Kidney epithelial cell (primary cell): ENCODE measurements at places on chromosomes 2 and 18.

DNA sequence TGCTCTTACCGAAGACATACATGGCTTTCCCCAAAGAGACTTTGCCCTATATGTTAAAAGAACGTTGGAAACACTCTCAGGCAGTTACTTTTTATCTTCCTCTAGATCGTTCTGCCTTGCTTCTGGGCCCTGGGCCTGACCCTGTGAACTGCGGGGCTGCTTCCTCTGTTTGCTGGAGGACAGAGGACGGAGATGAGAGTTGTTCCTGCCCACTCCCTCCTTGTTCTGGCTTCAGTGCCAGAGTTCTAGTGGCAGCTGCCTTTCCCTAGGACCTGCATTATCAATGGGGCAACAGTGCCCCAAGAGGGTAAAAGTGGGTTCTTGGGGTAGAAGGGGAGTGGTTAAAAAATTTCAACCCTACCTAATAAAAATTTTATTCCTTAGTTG, 6.5 kb upstream of the FN1 start:
- DNase-seq: no peak

DNA sequence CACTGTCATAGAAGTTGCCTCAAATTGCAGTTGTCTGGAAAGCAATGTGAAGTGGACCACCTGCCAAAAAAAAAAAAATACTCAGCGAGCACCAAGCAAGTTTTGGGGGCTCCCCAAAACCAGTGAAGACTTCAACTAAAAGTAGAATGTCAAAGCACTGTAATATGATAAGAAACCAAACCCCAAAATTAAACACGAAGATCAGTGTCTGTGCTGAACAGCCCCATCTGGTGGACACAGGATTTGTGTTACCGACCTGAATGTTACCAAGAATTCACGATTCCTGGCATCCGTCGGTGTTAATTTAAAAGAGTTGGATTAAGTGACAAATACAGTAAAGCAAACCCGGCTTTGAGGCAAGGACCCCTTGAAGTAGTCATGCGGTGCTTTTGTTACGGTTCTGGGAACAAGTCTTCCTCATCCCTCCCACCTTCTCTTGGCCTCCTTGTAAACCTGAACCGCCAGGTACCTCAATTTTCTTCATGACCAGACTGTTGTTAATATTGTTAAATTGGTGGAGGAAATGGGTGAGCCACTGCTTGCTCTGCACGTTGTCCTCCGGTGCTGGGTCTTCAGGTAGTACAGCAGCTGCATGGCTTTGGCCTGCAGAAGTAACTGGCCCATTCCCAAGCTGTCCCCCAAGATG, 31.3 kb upstream of the SSB start:
- no peak for DNase-seq

DNA sequence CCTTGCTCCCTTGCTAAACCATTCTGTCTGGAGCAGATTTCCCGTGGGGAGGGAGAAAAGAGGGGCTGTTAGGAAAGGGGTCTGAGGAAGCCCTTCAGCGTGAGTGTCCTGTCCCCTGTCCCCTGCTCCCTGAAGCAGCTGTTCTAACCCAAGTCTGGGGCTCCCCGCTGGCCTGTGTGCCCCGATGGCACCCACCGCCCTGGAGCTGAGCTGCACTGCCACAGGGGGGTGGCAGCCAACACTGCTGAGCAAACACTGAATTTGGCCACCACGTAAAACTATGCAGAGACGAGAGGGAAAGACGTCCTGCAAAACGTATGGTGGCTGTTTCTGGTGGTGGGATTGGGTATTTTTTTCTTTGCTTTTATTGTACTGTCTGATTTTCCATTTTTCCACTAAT, 17.9 kb downstream of the KCNG2 start:
- DNase-seq: no peak

DNA sequence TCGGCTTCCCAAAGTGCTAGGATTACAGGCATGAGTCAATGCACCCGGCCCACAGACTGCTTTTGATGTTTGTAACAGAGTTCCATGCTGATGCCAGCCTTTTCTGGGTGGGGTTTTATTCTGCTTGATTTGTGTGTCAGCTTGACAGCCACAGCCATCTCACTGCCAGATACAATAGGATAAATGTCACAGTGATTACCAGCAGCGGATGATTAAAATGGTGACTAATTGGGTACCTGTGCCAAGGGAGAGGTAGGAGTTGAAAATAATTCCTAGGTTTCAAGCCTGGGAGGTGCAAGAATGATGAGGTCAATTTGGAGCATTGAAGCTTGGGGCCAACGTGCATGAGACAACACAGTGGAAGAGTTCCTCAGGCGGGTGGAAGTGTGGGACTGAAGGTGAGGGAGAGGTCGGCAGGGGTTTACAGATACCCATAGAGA, 39.4 kb downstream of the SH2D6 start:
- no peak for DNase-seq

DNA sequence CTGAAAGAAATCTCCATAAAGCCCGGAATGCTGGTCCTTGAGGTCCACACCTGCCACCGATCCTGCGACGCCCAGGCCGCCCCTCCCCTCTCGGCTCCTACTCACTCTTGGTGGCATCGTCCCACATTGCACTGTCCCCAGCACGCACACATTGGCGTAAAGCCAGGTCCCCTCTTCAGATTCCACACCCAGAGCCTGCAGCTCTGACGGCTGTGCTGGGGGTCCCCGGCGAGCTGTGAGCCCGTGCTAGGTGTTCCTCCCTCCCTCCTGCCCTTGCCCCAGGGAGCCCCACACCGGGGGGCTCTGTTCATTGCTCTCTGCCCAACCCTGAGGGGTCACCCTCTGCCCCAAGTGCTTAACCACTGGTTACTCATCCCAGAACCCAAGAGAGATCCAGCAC, 8.5 kb downstream of the TPO start:
- no peak for DNase-seq

- DNase-seq: no peak
Measured at GRCh38 chr2:148998831-148999200, 39.7 kb upstream of the LYPD6B start.

- DNase-seq: no peak
Measured at GRCh38 chr2:49105506-49105905, 48.8 kb downstream of the FSHR start.

DNA sequence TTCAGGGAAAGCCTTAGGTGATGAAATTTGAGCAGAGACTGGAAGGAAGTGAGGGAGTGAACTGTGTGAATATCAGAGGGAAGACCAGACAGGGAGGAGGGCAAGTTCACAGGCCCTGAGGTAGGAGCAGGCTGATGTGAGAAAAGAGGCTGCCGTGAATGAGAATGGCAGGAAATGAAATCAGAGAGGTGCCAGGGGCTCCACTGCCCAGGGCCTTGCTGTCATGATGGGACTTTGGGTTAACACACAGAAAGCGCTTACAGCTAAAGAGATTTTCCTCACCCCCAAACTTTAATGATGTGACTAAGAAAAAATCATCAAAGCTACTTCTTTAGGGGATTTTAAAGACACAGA, 53.8 kb downstream of the MARCHF4 start:
- DNase-seq: no peak

GRCh38 chr2:222736301-222736700, 64.8 kb downstream of the MOGAT1 start:
- DNase-seq: no peak

DNA sequence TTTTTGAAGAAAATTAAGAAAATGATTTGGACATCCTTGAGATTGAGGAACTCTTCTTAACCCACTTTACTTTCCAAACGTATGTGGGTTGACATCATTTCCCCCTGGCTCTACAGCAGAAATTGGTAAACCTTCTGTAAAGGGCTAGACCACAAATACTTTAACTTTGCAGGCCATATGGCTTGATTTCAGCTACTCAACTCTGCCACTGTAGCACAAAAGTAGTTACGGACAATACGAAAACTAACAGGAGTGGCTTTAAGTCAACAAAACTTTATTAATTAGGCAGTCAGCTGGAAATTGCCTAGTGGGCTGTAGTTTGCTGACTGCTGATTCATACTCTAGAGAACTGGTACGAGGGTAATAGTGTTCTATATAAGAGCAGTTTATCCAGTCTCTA, 83.2 kb upstream of the DTNB start:
- DNase-seq: no peak

- DNase-seq: no peak
Measured at GRCh38 chr2:204021290-204022081, 84.9 kb downstream of the ICOS start.

- no peak for DNase-seq
Measured at GRCh38 chr18:63422864-63423304, 608 bp upstream of the VPS4B start.

- no peak for DNase-seq
Measured at GRCh38 chr2:101357376-101357775, 29.9 kb downstream of the CREG2 start.

GRCh38 chr2:8215159-8215863, 466.5 kb upstream of the ID2 start:
- DNase-seq: no peak

- DNase-seq: no peak
Measured at GRCh38 chr2:127176371-127177311, 43.5 kb downstream of the CYP27C1 start.

DNA sequence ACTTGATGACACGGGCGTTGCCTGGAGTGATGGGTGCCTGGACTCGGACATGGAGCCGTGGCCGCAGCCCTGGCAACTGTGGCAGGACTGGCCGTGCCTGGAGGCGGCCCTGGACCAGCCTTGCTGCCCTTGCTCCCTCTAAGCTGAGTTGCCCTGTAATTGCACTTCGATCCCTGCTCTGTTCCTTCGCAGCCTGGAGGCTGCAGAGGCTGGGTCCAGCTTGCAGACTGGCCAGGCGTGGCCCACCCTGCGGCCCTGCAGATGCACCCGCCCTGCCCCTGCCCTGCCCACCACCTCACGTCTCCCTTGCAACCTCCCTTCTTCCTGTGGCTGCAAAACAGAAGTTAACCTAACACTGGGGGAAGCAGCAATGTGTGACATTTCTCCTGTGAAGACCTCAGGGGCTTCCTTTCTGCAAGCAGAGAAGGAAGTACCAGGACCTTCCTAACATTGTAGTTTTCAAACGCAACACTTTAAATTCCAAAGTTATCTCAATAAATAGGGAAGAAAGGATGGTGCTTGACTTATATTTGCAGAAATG, 174.6 kb upstream of the TPO start:
- no peak for DNase-seq

- DNase-seq: no peak
Measured at GRCh38 chr2:33134791-33135560, 188.2 kb downstream of the LTBP1 start.

DNA sequence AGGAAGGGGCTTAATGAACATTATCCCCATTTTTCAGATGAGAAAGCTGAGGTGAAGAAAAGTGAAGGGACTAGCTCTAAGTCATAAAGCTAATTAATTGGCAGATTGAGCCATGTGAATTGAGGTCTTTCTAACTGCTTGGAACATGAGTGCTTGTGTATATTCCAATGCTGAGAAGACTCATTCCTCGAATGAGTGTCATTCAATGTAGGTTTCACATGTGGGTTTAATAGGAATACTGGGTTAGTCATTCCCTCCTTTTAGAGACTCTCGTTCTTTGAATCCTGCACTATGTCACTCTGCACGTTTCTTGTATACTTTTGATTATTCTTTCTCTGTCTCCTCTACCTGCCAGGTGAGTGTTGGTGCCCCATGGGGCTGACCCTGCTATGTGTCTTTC, 218.2 kb downstream of the HRH4 start:
- DNase-seq: no peak

GRCh38 chr18:7898181-7898580, 331.1 kb downstream of the PTPRM start:
- no peak for DNase-seq

GRCh38 chr18:63216516-63217311, 102.9 kb downstream of the BCL2 start:
- DNase-seq: no peak

- no peak for DNase-seq
Measured at GRCh38 chr2:199818026-199818425, 33.0 kb downstream of the FTCDNL1 start.

DNA sequence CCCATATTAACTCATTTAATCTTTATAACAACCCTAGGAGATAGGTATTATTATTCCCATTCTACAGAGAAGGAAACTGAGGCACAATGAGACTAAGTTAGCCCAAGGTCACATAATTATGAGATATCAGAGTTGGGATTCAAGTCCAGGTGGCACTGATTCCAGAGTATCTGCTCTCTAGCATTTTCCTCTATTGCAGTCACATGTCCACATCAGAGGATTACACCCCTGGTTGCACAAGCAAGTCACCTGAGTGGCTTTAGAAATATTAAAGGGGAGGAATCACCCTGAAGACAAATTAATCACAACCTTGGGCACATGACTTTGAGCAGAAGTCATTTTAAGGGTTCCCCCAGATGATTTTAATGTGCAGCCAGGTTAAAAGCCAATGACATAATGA, 23.8 kb downstream of the SRD5A2 start:
- DNase-seq: no peak

- DNase-seq: no peak
Measured at GRCh38 chr2:95296011-95296410, 1.1 kb upstream of the KCNIP3 start.

GRCh38 chr2:30622452-30622851, 175.4 kb downstream of the LCLAT1 start:
- DNase-seq: no peak

- no peak for DNase-seq
Measured at GRCh38 chr2:120344976-120345581, 857 bp upstream of the INHBB start.

DNA sequence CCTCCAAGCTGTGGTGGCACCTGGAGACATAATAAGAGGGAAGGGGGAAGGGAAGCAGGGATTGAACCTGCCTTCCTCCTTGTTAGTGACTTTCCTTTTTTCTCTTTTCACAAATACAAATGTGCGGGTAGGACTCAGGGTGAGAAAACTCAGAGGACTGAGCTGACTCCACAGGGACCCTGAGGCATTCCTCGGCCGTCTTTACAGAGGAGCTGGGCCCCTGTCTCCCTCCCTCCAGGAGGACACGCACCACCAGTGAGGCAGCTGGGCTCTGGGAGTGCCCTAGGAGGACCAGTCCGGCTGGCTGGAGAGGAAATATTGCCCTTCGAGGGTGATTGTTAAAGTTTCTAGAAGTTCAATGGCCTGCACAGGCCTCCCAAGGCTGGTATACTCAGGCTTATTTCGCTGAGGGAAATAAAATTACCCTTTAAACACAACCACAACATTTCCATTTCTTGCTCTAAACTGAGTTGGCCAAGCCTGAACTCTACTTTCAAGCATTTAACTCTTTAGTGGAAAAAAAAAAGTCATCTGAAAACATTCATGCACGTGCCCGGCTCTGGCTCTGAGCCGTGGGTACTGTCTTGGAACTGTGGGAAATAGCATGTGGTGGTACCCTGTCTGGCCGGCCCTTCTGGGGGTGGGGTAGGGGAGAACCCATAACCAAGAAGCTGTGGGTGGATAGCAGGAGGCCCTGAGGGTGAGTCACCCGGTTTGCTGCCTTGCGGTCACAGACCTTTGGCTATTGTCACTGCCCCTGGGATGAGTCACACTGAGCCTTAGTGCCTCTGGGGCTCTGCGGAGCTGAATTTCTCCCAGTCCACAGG, 116.0 kb downstream of the COPS8 start:
- peak; percentile 87 for DNase-seq

DNA sequence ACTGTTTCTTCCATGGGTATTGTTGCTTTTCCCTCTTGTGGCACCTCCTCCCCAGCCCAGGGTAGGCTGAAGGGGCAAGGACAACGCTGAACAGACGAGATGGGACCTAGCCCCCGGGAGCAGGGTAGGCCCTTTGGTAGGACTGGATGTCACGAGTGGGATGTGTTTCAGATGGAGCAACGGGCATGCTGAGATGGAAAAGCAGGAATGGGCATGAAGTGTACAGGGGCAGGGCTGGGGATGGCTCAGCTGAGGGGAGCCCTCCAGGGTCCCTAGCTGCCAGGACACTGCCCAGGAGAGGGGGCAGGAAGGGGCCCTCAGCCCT, 33.4 kb downstream of the ARHGEF4 start:
- DNase-seq: no peak

- no peak for DNase-seq
Measured at GRCh38 chr2:238597638-238598528, 171.2 kb downstream of the ASB1 start.
